Activated T-cell treated with anti-CD3 and anti-CD28 coated beads for 24 hours (primary cell): ENCODE measurements at places on chromosomes 5 and 9.

GRCh38 chr5:138287246-138287645 is 12.8 kb upstream of the GFRA3 start:
- no peak for DNase-seq

GRCh38 chr5:61019642-61020041 is 74.6 kb downstream of the NDUFAF2 start:
- no peak for DNase-seq

- no peak for DNase-seq
Measured at GRCh38 chr5:67306965-67307607, 110.5 kb upstream of the CD180 start.

DNA sequence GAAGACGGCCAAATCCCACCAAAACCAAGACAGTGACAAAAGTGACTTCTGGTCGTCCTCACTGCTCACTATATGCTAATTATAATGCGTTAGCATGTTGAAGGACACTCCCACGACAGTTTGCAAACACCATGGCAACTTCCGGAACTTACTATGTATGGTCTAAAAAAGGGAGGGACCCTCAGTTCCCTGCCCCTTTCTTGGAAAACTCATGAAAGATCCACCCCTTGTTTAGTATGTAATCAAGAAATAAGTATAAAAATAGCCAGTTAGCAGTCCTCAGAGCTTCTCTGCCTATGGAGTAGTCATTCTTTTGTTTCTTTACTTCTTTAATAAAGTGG is 9.5 kb downstream of the FCN2 start:
- no peak for DNase-seq

- no peak for DNase-seq
Measured at GRCh38 chr5:420632-421286, 22.2 kb upstream of the EXOC3 start.

DNA sequence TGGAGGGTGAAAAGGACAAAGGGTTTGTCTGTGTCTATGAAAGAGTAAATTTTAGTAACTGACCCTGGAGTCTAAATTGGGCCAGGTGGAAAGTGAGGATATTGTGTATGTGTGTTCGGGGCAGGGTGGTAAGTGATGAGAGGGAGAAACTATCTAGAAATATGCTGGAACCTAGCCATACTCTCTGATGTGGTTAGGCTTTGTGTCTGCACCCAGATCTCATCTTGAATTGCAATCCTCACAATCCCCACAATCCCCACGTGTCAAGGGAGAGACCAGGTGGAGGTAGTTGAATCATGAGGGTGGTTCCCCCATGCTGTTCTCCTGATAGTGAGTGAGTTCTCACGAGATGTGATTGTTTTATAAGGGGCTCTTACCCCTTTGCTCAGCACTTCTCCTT is 60.6 kb downstream of the COMMD10 start:
- DNase-seq, result no peak

GRCh38 chr9:73969936-73970335 is 527.2 kb upstream of the RORB start:
- DNase-seq, result no peak

GRCh38 chr5:133819977-133820471 is 148.4 kb downstream of the C5orf15 start:
- DNase-seq, result no peak

DNA sequence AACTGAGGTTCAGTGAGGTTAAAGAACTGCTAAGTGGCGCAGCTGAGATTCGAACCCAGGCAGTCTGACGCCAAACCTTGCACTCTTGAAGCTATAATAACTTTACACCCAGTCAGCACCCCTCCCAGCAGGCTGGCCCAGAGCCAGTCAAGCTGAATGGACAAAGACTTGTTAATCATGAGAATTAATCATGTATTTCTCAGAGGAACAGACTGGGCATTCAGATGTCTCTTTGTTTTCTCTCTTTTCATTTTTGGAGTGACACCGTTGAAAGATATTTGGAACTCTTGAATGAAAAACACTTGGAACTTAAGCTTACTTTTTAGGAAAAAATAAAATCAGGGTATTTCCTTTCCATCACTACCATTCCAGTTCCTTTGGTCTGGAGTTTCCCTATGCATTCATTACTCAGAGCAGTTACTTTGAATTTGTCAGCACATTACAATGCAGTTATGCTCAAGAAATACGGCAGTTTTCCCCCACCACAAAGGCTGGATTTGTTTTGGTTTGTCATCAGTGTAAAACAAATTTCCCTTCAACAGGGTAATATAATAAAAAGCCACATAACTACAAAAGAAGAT is 22.6 kb upstream of the MAMDC2 start:
- no peak for DNase-seq

- no peak for DNase-seq
Measured at GRCh38 chr5:89534331-89534730, 651.3 kb upstream of the MEF2C start.

DNA sequence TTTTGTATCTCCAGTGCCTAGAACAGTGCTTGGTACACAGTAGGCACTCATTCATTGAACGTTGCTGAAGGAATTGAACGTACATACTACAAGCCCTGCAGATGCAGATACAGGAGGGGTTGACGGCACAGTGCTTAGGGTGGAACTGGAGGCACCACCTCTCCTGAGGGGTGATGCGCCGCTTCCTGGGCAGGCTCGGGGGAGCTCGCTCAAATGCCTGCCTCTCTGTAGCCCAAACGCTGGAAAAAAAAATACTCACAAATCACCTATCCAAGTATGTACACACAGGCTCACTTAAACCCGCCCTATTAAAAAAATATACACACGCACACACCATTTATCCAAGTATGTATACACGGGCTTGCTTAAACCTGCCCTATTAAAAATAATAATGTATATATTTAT is 536 bp upstream of the COMMD10 start:
- no peak for DNase-seq

GRCh38 chr9:125099816-125100215 is 43.5 kb downstream of the SCAI start:
- no peak for DNase-seq

DNA sequence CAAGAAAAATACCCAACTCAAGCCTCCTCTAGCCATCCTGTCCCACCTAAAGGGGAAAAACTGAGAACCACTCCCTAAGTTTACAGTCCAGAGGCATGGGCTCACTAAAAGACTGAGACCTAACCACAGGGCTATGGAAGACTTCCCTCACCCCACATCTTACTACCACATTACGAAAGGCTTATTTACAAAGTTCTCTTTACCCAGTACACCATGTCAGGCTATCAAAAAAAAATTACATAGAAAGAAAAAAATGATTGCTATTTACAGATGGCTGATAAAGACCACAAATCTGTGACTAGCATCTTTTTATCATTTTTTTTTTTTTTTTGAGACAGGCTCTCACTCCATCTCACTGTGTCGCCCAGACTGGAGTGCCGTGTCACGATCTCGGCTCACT is 69.7 kb upstream of the TNPO1 start:
- DNase-seq, result no peak

GRCh38 chr5:66653325-66653724 is 57.1 kb downstream of the MAST4 start:
- DNase-seq, result no peak

DNA sequence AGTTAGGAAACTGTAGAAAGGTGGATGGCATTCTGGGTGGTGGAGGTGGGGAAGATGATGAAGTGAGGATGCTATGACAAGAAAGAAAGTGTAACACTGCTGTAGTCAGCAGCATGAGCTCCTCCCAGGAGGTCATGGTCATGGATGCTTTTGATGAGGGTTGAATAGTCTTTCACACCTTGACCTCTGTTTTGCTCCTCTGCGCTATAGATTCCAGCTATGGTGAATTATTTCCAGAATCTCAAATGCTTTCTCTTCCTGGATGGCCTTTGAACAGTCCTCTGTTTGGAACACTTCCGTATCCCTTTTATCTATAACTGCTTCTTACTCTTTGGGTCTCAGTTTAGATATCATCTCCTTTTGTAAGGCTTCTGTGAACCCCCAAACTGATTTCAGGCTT is 165.9 kb upstream of the PPP1R2B start:
- no peak for DNase-seq

DNA sequence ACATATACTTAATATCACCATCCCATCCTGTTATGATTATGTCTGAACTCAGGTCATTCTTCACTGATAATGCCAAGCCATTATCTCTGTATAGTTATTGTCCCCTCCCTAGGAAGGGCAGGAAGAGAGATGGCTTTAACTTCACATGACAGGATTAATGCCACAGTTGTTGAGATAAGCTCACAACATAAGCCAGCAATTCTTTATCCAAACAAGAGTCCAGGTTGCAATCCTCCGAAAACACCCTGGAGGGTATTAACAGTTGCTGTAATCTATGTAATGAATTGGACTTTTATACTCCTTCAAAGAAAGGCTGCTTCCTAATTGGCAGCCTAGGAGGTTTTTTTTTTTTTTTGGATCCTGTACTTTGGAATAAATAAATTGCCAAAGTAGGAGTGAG is 779.4 kb downstream of the SEMA5A start:
- DNase-seq, result no peak

GRCh38 chr9:113635586-113635985 is 172.1 kb downstream of the RGS3 start:
- no peak for DNase-seq

DNA sequence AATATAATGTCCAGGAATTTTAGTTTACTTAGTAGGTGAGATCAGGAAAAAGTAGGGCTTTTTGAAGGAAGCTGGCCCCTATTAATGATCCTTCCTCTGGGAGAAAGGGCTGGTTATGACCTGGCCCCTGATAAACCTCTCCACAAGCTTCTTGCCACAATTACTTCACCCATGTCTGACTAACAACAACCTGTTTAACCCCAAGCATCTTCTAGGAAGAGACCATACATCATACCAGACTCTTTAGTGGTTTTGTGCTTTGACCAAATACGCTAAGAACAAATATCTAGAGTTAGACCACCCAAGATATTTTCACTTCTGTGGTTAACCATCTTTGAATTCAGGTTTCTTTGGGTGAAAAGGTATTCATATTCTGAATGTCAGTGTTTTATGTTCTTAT is 174.0 kb upstream of the SLC27A6 start:
- no peak for DNase-seq

GRCh38 chr5:127256886-127257597 is 33.6 kb upstream of the MEGF10 start:
- no peak for DNase-seq

DNA sequence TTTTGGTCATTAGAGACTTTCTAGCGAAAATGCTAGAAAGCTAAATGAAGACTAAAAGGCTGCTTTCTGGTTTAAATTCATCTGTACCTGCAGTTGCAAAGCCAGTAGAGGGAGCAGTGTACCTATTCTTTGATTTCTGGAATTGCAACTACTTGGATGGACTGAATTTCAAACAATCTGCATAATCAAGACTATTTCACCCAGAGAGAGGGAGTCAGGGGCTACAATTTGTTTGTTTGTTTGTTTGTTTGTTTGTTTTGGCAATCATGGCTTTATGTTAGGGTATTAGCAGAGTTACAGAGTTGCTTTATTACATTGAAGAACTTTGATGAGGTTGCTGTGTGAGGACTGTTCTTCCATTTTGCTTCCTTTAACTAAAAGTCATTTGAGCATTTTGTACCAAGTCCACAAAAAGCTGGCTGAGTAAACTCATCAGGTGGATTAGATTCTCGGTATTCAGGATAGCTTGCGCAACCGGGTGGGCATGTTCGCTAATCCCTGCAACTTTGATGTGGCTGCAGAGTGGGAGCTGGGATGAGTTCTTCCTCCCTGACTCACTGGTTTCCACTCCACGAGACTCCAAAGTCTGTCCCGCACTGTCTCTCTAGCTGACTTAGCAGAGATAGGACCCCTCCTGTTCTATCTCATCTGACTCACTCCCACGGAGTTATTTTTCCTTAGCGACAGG is 80.0 kb upstream of the TUT7 start:
- DNase-seq, result no peak

DNA sequence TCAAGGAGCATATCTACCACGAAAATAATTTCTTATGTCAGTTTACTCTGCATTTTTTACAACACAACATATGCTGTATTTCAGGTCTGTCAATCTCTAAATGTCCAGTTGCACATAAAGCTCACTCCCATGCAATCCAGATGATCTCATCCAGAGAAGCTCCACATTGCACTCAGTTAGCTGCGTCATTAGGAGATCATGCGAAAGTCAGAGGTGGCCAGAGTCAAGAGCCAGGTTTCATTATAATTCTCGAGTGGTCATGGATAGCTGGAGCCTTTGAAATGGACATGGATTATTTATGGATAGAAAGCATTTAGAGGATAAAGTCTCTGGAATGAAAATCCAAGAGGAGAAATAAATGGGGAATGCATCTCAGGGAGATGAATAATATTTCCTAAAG is 232.3 kb downstream of the GAS1 start:
- no peak for DNase-seq

DNA sequence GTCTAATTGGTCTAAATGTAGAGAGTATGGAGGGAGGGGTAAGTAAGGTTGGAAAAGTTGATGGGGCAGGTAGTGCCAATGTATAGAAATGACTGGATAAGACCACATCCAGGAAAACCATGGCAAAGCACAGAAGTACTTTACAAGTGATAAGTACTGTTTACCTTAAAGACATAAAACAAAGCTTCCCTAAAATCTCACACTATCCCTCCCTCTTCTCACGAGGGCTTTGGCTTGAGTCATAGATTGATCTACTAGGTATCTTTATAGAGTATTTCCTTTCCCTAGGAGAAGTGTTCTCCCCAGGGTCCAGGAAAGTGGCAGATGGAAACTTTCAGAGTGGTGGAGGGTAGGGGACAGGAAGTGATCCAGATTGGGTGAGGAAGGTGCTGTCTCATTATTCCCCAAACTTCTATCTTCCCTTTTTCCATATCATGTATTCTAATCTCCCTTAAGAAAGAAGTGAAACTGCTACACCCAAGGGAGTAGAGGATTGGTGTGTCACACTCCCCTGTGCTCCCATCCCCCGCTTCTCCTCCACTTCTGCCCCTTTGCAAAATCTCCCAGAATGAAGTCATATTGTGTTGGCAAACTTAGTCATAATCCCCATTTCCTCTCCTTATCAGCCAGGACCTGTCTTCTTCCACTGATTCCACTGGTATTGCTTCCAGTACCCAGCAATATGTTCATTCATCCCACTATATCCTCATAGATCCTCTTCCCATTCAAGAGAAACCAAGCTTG is 14.6 kb downstream of the IL33 start:
- DNase-seq, result no peak

- DNase-seq, result no peak
Measured at GRCh38 chr5:96151891-96152290, 190.2 kb upstream of the ELL2 start.

DNA sequence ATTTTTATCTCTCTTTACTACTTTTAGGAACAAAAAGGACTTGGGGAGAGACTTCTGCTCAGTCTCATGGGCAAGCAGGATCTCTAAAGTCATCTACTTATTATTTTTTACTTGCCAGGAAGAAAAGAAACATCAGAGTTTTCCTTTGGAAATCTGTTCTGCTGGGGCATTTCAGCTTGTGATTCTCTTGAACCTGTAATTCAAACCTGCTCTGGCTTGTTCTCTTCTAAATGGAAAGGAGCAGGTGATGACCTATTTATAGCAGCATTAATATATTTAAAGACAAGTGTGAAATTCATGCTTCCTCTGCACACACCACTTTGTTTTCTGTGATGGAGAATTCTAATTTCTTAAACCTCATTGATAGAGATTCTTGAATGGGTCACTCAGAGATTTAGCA is 2.0 kb downstream of the ADCY2 start:
- DNase-seq, result no peak

- DNase-seq, result no peak
Measured at GRCh38 chr9:93792358-93792757, 162.8 kb downstream of the BARX1 start.
